ENCODE measurements at places on chromosomes 7 and 10.

DNA sequence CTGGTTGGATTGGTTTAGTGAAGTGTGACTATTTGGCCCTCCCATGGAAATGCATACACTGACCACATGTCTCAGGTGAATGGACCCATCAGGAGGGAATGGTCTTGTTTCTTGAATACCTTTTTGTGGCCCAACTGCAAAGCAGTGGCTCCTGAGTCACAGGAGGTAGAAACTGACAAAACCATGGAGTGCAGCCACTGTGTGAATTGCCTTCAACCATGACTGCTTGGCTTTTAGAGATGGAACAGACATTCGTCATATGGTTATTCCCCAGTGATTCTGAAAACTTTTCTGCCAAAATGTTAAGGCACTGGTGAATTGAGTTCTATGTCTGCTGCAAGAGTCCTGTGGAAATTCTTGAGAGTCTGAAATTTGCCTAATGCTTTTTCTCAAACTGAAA, 64.7 kb downstream of the CDK14 start:
- no peak for DNase-seq

GRCh38 chr7:77698042-77698625, 1.9 kb downstream of the RSBN1L start:
- DNase-seq: no peak

GRCh38 chr7:103928581-103928980, 60.9 kb downstream of the RELN start:
- no peak for DNase-seq

DNA sequence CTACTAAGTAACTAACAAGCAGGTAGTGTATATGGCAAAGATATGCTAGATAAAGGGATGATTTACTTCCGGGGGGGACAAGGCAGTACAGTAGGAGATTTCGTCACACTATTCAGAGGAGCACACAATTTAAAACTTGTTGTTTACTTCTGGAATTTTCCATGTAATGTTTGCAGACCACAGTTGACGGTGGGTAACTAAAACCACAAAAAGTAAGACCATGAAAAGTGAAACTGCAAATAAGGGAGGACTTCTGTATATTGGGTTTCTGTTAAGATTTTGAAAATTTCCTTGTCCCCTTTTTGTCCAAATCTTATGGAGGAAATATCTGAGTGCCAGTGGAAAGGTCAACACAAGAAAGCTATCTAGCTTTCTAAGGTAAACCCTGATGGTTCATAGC, 170.0 kb downstream of the ELAPOR2 start:
- DNase-seq: no peak

DNA sequence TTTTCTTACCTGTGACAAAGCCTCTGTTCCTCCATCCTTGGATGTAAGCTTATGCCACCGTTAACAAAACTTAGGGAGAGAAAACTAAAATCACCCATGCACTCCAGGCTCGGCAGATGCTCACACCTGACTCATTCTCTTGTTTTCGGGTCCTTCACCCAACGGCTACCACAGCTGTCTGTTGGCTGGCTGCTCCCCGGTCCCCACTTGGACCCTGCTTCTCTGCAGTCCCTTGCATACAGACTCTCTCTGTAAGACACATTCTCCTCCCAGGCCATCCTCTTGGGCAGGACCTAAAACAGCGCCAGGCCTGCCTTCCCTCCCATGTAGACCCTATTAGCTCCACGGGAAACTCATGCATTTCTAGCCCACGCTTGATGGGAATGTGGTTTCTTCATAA, 12.1 kb upstream of the INHBA start:
- DNase-seq: no peak

- no peak for DNase-seq
These were observed 36.9 kb upstream of the NPFFR1 start for GRCh38 chr10:70320751-70321150.

DNA sequence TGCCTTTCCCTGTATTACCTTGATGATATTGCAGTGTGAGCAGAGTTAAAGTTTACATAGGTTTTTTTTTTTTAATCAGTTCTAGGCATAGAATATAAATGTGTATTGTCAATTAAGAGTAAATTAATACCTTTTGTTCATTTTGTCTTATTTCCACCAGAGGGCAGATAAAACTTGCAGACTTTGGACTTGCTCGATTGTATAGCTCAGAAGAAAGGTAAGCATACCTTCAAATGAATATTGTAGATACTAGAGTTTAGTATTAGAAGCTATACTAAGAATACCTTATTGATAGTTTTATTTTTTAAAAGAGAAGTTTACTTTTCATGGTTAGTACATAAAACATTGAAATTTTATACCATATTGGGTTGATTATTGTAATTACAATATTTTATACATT, 86.8 kb downstream of the MPLKIP start:
- no peak for DNase-seq

- DNase-seq: no peak
These were observed 1.2 kb upstream of the LRMDA start for GRCh38 chr10:75430000-75430763.

GRCh38 chr10:132837905-132838304, 52.0 kb upstream of the NKX6-2 start:
- no peak for DNase-seq

GRCh38 chr7:148954766-148955165, 70.7 kb upstream of the EZH2 start:
- DNase-seq: no peak

DNA sequence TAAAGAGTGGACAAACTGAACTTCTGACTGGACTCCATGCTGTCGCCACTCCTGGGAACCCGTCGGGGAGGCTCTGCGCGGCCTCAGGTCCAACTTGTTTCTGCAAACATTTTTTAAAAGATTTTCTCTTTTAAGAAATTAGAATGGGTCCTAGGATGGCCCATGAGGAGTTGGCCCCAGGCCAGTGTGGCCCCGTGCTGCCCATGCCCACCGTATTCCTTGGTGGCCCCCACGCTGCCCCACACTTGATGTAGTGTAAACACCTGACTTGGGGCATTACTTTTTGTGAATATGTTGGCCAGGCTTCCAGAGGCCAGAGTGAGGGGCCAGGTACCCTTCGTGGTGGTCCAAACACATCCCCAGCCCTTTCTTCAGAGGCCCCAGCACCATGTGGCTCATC, 19.3 kb downstream of the ZNF316 start:
- no peak for DNase-seq

GRCh38 chr7:84060760-84061261, 133.8 kb downstream of the SEMA3A start:
- DNase-seq: no peak

GRCh38 chr7:27605689-27606269, 56.9 kb downstream of the HIBADH start:
- no peak for DNase-seq

GRCh38 chr10:75410132-75411005, 8.8 kb upstream of the ZNF503 start:
- DNase-seq: no peak

DNA sequence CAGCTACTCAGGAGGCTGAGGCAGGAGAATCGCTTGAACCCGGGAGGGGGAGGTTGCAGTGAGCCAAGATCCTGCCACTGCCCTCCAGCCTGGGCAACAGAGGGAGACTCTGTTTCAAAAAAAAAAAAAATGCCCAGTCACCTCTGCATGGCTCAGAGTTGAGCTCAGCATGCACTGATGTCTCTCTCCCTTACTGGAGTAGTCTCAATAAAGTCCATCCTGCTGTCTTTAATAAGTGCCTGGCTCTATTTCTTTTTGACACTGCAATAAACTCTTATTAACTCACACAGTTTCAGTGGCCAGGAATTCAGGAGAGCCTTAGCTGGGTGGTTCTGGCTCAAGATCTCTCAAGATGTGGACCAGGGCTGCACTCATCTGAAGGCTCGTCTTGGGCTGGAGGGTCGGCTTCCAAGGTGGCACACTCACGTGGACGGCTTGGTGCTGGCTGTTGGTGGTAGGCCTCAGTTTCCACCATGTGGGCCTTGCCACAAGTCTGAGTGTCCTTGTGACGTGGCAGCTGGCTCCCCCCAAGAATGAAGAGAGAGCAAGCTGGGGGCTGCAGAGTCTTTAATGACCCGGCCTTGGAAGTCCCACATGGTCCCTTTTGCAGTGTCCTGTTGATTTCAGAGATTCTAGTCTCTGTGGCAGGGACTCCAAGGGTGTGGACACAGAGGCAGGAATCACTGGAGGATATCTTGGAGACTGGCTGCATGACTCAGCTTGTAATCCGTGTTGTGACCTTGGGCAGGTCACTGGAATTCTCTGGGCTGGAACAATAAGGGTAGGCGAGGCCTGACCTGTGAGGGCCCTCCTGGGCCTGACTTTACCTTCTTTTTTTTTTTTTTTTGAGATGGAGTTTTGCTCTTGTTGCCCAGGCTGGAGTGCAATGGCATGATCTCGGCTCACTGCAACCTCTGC, 85.9 kb upstream of the KMT2C start:
- DNase-seq: no peak

- DNase-seq: no peak
These were observed 705.6 kb upstream of the PHF14 start for GRCh38 chr7:10268034-10268433.

DNA sequence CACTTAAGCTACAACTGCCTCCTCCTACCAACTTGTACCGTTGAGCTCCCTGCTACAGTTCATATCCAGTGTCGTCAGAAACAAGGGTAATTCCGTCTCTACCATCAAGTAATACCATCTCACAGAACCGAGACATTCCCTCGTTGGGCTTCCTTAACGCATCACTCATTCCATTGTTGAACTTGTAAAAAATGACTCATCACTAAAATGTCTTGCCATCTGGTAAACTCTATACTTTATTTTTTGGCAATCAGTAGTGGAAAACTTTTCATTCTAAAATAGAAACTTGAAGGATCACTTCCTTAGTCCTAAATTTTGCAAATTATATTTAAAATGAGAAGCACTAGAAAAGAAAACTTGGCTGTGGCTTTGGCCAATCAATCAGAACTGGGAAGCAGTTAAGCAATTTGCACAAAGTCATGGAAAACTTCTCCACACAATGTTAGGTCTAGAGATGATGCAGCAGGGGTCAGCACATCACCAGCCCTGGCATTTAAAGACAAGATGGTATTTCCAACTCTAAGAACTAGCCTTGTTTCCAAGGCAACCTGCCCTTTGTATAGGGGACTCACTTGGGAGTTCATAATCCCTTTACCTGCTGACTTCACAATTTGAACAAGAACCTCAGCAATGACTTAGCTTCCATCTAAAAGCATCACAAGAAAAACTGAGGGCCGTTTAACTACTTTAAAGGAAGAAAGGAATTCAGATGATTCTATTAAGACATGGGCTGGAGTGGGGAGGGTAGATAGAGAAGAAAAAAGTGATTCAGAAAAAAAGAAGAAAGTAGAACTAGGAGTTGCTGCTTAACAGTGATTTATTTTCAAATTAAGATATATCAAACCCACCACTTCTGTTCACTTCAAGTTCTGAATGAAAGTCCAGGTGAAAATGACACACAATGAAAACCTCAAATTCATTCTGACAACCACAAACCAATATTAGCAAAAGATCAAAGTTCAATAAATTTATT, 288.1 kb downstream of the PARD3 start:
- no peak for DNase-seq

DNA sequence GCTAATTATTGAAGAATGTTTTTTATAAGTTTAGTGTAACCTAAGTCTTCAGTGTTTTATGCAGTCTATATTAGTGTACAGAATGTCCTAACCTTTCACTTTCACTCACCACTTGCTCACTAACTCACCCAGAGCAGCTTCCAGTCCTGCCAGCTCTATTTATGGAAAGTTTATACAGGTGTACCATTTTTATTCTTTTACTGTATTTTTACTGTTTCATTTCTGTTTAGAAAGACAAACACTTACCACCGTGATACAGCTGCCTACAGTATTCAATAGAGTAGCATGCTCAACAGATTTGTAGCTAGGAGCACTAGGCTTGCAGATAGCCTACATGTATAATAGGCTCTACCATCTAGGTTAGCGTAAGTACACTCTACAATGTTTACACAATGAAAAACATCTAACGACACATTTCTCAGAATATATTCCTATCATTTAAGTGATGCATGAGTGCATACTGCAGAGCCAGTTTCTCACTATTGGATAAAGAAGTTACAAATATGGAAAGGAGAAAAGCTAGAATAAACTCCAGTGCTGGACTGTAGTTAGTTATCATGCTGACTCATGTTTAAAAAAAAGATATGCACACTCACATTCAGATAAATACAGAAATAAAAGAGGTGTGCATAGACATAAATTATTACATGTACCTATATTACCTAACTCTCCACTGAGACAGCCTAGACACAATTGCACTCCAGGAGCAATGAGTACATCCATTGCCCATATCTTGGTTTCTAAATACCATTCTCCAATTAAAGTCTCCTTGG, 30.4 kb downstream of the STEAP1B start:
- no peak for DNase-seq

DNA sequence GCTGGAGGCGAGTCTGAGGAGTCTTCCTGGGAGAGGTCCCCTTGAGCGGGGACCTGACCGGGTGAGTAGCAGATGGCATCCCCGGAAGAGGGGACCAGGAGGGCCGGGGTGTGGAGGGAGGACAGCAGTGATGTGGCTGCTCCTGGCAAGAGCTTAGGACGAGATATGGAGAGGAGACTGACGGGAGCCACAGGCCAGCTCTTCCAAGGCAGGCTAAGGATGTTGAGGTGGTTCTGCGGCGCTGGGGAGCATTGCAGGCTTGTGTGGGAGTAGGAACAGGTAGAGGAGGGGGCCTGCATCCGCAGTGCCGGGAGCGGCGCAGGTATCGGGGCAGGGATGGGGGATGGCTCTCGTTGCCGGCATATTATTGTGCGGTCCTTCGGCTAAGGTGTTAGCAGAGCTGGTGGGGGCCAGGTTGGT, 76.7 kb upstream of the ANLN start:
- no peak for DNase-seq

DNA sequence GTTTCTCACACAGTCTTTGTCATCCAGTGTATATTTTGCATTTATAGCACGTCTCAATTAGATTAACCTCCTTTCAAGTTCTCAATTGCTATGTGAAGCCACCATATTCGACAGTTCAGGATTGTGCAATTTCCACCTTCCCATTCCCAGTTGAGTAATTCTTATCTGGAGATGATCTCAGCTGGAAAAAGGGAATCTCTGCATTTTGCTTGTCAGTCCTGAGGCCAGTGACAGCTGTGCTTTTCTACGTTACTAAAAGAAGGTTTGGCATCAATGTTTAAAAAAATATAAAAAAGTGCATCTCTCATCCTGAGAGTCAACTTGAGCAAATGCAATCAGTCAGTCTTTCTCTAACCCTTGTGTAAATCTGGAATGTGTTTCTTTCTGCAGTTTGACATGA, 247.7 kb downstream of the PRKG1 start:
- no peak for DNase-seq

GRCh38 chr7:2990949-2991470, 52.7 kb downstream of the CARD11 start:
- no peak for DNase-seq
